Stimulated activated CD4-positive, alpha-beta T cell treated with anti-CD3 and anti-CD28 coated beads, Interleukin-4, amount 100 ng/mL, for 4 hours (primary cell): ENCODE measurements at places on chromosomes 4 and X.

- DNase-seq = no peak
These were observed 36.0 kb downstream of the MED28 start for GRCh38 chr4:17650406-17650805.

DNA sequence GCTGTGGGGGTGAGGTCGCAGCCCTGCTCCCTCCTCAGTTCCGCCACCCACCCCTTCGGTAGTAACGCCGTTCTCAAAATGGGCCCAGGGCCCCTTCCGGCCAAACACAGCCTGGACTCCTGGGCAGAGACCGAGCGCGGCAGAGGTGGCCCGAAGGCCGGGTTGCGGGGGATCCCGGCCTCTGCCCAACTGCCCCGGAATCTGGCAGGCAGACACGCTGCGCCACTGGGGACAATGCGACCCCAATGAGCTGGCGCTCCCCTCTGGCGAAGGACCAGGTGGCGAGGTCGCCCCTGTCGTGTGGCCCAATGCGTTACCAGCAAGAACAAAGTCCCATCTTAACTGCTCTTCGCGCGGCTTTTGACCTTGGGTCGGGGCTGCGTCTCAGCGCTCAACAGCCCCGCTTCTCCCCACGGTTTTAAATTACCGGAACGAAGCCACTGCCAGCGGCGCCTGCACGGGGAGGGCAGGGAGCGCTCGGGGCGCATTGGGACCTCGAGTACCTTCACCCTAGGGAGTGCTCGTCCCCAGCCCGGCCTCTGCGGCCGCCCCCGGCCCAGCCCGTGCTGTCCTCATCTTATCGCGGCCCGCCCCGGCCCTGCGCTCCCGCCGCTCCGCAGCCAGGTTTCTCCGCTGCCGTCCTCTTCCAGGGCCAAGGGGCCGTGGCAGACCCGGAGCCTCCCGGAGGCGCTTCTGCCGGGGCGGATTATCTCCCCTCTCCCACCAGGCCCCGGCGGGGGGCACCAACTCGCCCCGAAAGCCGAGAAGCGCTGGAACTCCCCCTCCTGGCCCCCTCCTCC lies 22.2 kb upstream of the HMX1 start:
- DNase-seq = no peak

DNA sequence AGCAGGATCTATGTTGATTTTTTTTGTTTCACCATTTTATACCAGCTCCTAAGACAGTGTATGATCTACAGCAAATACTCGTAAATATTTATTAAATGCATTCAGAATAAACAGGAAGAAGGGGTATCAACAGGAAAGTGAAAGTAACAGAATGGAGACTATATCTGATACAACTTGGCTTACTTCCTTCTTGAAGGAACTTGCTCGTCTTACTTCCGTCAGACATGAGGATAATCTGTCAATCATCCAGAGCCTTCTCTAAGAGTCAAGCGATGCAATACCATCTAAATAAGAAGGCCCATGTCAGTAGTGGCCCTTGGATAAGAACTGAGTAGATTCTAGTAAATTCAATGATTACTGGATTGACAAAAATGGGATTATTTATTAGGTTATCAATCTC lies 84.2 kb downstream of the CAMK2D start:
- no peak for DNase-seq

DNA sequence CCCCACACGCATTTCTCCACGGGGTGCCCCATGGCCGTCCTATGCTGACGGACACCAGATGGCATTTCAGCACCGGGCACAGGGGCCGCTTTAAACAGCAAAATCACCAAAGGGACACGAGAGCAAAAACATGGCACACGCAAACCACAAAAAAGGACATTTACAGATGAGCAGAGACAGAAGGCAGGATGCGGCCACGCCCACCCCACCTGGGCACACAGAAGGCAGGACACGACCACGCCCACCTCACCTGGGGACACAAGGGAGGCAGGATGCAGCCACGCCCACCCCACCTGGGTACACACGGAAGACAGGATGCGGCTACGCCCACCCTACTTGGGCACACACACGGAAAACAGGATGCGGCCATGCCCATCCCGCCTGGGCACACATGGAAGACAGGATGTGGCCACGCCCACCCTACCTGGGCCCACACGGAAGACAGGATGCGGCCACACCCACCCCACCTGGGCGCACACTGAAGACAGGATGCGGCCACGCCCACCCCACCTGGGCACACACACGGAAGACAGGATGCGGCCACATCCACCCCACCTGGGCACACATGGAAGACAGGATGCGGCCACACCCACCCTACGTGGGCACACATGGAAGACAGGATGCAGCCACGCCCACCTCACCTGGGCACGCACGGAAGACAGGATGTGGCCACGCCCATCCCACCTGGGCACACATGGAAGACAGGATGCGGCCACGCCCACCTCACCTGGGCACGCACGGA lies 69.1 kb downstream of the FAM53A start:
- DNase-seq = no peak

GRCh38 chr4:7877176-7877575 lies 62.5 kb downstream of the AFAP1 start:
- DNase-seq = no peak

GRCh38 chrX:48741834-48742233 lies 19.7 kb upstream of the GLOD5 start:
- no peak for DNase-seq

DNA sequence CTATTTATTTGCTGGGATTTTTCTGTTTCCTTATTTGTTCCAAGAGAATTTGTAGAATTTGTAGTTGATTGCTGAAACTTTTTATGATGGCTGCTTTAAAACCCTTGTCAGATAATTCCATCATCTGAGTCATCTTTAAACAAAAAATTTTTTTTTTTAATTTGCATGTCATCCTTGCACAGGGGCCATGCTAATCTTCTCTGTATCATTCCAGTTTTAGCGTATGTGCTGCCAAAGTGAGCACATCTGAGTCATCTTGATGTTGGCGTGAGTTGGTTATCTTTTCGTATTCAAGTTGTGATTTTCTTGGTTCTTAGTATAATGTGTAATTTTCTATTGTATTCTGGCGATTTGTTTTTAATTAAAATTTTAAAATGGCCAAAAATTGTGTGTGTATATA lies 18.7 kb upstream of the ZNF157 start:
- DNase-seq = no peak

GRCh38 chr4:26311633-26312032 lies 9.2 kb upstream of the RBPJ start:
- DNase-seq = no peak

- DNase-seq = no peak
These were observed 34.3 kb downstream of the TRIM61 start for GRCh38 chr4:164943192-164943591.

DNA sequence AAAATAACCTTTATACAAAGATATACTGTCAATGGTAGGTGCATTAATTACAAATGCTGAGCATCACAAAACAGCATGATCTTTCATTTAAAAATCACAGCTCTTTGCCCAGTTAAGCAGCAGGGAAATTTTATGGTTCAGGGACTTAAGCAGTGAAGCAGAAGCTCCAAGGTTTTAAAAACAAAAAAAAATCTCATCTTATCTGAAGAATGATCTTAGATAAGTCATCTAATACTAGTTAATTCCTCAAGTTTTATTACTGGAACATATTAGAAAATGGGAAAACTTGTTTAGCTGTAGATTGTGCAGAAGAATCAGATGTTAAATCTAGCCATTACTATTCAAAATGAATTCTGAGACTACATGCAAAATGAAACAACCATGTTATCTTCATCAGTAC lies 289.9 kb downstream of the GASK1B start:
- no peak for DNase-seq

DNA sequence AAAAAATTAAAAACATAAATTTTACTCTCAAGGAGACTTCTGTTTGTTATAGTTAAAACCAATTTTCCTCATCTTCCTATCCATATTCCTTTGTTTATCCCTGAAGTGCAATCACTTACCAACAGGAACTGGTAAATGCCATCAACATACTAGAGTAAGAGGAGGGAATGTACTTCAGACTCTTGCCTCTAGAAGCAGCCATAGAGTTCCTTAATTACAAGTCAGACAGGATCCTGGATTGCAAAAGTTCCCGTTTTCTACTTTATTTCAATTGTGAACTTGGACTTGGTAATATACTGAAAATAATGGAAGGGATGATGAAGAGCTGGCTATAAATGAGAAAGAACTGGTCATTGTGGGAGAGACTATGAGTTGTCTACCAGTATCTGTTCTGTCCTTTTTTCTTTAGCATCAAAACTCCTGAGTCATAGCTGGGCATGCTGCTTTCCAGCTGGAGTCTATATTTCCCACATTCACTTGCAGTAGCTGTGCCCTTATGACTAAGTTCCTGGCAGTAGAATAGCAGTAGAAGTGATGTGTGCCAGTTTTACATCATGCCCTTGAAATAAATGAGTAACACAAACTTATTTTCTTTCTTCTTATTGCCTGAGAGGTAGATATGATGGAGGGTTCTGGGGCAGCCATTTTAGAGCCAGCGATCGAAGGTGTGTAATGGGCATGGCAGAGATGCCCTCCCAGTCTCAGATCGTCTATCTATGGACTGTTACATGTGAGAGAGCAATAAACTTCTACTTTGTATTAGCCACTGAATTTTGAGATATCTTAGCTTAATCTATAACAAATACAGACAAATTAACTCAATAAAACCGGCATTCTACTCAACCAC lies 26.8 kb upstream of the SPARCL1 start:
- DNase-seq = no peak

- no peak for DNase-seq
These were observed 45.7 kb downstream of the ARHGAP10 start for GRCh38 chr4:147777456-147778091.

GRCh38 chr4:152940461-152940860 lies 4.3 kb downstream of the FHDC1 start:
- no peak for DNase-seq

GRCh38 chrX:133606990-133607389 lies 191.7 kb upstream of the GPC4 start:
- DNase-seq = no peak

GRCh38 chr4:14883166-14883565 lies 119.1 kb upstream of the CPEB2 start:
- DNase-seq = no peak

DNA sequence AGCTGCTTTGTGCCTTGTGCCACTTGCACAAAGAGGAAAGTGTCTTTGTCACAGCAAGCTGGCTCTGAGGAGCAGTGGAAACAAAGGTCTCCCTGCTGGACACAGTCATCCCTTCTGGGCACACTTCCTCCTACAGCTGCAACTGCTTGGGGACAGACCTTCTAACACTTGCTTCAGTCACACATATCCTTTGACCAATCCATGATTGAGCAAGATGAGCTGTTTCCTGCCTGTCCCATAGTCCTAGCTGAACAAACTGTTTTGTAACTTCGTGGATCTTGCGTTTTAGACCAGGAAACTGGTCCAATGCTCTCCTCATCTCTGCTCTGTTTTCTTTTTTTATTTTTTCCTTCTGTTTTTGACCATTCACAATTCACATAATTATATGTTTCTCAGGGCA lies 98.5 kb downstream of the RRAGB start:
- DNase-seq = no peak
